NCI-H1694 treated with DMSO at 0.1 percent for 48 hours (cell line): ENCODE measurements at places on chromosomes 13 and 19.

GRCh38 chr13:89852570-89852969 is 1494.9 kb upstream of the MIR17HG start:
- DNase-seq: no peak

DNA sequence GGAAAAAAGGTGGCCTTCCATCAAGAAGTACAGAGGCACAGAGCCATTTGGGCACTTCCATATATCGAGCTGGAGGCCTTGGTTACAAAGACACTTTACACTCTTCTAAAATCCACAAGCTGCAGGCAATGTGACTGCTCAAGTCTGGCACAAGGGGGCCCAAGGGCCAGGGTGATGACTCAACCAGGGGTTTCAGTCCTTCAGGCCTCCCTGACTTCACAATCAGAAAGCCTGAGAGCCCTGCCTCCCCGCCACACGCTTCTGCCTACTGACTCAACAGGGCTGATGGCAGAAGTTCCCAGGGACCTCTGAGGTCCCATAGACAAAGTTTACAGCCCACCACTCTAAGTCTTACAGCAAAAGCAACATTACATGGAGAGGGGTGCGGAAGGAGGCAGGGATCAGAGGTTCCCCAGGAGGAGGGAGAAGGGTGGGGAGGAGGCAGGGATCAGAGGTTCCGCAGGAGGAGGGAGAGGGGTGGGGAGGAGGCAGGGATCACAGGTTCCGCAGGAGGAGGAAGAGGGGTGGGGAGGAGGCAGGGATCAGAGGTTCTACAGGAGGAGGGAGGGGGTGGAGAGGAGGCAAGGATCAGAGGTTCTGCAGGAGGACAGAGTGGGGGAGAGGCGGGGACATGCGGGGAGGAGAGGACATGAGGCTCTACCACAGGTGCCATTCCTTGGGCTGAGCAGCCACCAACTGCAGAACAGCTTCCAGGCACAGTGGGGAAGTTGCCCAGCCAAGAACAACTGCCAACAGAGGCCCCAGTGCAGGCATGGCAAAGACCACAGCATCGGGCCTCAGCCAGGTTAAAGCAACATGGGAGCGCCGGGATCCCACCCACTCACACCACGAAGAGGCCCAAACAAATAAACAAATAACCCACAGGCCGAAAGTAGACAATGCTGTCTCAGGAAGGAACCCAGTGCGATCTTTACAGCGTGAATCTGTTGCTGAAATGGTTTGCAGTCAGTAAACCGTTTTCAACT is 52.0 kb downstream of the SLC7A1 start:
- DNase-seq: no peak

GRCh38 chr13:52980695-52981094 is 47.9 kb upstream of the OLFM4 start:
- no peak for DNase-seq

DNA sequence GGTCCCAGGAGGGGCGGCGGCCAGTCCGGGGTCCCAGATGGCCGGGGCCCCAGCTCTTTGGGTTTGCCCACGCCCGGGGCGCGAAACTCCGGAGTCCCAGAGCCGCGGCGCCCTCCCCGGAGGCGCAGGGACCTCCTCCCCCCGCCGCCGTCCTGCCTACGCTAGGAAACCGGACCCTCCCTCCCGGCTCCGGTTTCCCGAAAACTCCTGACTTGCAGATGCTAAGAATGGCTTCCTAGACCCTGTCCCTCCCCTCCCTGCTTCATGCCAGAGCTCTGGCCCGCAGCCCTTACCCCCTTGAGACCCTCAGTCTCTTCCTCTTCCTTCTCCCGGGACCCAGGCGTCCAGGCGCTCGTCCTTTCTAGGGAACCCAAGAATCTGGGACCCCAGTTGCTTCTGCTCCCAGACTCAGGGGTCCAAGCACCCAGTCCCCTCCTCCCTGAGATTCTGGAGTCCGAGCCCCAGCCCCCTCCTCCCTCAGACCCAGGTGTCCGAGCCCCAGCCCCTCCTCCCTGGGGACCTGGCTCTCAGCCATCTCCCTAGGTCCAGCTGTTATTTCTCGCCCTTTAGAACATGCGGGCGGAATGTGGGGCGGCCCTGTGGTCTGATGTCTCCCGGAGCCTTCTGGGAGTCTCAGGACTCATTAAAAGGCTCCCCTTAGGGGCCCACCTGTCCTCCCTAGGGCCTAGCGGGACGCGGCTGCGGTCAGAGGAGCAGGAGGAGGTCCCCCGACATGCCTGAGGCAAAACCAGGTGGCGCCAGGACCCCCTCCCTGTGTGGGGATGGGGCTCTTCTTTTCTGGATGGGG is at the start of gene MYBPC2:
Gene MYBPC2, plus strand, starts transcription at position 672 of the 808 bp plus-strand sequence. Its CDS starts 62 bp downstream, at position 734.
- no peak for DNase-seq

DNA sequence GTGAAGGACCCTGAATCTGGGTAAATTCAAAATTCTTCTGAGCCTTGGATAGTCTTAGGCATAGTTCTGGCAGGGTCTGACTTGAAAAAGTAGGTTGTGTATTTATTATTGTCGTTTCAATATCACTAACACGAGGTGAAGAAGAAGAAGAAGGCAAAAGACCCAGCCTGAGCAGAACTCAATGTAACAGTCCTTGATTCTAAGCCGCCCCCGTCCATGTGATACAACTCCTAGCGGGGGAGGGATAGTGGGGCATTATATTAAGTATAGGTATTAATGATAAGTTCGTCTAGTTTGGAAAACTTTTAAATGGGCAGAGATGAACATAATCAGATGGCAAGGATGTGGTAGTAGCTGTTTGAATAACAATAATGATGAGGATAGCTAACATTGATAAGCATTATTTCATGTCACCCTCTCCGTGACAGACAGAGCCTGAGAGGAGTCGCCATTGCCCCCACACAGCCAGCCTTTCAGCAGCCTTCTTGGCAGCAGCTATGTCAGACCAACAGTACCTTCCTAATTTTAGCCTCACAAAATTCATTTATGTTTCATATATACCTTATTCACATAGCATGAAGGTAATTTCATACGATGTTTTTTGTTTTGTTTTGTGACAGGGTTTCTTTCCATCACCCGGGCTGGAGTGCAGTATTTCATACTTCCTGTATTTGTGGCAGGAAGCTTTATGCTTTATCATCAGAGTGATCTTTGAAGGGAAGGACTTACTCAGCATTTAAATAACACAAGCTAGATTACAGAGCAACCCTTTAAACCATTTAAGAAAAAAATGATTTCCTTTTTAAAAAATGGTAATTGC is 64.4 kb upstream of the NPAS1 start:
- no peak for DNase-seq

GRCh38 chr13:42047561-42048341 is 697 bp upstream of the DGKH start:
- no peak for DNase-seq

- DNase-seq: no peak
Observed at GRCh38 chr13:42239161-42239560, 32.8 kb upstream of the AKAP11 start.

DNA sequence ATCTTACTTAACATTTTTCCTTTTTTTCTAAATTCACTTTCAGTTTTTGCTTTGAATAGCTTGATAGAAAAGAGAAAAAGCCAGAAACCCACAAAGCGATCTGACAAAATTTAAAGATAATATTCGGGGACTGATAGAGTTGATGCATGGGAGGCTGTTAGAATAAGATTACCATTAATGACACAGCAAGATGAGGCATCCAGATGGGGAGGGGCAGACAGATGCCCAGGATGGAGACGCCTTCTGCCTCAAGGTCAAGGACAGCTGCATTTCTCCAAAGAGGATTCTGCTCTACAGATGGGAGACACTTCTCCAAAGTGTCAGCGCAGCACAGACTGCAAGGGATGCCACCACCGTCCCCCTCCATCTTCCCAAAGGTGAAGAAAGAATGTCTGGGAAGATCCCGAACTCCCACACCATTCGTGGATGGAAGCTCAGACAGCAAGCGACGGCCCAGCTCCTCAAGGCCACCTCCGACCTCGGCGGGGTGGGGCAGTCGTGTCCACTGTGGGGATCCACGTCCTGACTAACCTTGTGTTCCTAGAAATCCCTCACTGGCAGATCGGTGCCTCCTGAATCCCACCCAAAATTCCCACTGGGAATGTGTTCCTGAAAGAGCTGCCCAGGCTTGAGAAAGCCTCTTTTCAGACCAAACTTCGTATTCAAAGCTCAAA is 32.9 kb downstream of the NAXD start:
- no peak for DNase-seq

DNA sequence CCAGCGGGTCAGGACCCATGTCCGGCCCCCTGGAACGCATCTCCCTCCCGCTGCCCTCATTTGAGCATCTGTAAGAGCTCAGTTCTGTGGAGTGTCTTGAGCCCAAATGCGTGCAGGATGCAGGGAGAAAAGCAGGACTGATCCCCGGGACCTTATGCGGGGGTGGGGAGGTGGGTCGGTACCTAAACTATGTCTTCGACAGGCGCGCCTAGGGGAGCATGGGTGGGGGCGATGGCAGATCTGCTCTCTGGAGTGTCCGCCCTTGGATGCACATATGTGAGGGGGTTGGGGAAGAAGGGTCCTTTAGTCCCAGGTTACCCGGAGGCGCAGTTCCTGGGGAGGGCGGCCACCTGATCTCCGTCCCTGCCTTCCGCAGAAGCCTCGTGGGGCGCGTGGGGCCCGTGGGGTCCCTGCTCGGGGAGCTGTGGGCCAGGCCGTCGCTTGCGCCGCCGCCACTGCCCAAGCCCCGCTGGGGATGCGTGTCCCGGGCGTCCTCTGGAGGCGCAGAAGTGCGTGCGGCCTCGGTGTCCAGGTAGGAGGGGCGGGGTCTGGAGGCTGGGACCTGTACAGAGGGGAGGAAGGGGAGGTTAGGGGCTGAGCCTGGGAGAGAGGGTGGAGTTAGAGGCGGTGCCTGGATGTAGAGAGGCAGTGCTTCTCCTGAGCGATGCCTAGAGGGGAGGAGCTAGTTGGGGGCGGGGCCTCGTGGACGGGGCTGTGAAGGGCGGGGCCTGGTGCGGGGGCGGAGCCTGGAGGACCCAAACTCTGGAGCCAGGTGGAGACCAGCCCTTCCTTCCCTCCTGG is 2.9 kb downstream of the CILP2 start:
- no peak for DNase-seq

GRCh38 chr19:11168568-11168967 is 13.0 kb upstream of the SPC24 start:
- DNase-seq: no peak

DNA sequence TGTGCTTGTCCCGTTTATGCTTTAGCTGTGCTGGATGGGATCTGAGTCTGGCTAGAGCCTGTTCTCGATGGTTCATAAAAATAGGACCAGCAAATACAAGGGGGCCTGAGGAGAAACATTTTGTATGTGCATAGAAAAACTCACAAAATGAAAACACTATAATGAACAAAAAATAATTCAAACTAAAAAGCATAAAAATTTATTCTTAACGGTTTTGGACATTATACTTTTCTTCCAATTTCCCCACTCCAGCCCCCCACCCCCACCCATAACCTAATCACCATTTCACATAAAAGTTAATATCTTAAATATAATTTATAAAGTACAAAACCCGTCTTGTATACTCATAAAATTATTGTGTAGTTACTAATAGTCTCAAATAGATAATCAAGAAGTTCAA is 93.7 kb downstream of the MYCBP2 start:
- DNase-seq: no peak

DNA sequence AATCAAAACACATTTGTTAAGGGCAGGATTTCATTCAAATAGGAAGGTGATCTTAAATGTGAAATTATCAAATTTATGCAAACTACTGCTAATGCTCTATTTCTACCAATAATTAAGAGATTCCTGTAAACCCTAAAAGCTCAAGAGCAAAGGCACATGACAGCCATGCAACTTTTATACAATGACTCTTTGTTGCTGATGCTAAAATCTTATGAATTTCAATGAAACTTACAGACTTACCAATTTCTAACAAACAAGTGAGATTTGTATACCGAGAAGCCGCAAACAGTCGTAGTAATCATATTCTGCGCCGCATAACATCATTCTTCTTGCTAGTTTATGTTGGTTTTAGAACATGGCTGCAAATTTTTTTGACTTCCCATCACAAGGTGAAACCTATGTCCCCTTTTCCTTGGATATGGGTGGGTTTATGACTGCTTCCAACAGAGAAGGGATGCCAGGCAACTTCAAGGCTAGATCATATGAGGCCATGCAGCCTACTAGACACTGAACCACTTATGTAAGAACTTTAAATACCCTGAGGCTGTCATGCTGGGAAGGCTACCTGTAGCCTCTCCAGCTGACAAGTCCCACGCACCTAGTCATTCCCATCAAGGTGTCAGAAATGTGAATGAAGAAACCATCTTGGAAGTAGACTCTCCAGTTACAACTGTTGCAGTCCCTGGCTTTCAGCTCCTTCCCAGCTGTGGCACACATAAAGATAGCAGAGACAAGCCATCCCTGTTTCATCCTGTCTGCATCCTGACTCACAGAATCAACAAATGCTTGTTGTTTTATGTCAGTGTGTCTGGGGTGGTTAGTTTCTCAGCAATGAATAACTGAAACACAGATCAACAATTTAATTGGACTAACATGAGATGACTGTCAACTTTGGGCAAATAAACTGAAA is 42.0 kb downstream of the LNX2 start:
- DNase-seq: no peak

- DNase-seq: no peak
Observed at GRCh38 chr19:13134626-13135025, 15.5 kb downstream of the STX10 start.

- DNase-seq: no peak
Observed at GRCh38 chr19:19224852-19225494, 13.2 kb downstream of the NCAN start.

- no peak for DNase-seq
Observed at GRCh38 chr13:42153199-42154113, 105.0 kb downstream of the DGKH start.

DNA sequence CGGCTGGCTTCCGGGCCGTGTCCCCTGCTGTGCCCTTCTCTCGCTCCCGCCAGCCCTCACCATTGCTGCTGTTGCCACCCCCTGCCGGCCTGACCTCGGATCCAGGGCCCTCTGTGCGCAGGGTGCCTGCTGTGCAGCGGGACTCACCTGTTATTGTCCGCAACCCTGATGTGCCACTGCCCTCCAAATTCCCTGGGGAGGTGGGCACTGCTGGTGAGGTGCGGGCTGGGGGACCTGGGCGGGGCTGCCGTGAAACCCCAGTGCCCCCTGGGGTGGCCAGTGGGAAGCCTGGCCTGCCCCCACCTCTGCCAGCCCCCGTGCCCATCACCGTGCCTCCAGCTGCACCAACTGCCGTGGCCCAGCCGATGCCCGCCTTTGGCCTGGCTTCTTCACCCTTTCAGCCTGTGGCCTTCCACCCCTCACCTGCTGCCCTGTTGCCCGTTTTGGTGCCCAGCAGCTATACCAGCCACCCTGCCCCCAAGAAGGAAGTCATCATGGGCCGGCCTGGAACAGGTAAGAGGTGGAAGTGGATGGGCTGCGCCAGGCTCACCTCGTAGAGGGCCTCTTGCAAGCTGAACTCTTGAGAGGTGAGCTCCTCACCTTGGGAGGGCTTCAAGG is 5.1 kb downstream of the CIC start:
- no peak for DNase-seq
